ENCODE measurements at places on chromosomes 16 and 17.

DNA sequence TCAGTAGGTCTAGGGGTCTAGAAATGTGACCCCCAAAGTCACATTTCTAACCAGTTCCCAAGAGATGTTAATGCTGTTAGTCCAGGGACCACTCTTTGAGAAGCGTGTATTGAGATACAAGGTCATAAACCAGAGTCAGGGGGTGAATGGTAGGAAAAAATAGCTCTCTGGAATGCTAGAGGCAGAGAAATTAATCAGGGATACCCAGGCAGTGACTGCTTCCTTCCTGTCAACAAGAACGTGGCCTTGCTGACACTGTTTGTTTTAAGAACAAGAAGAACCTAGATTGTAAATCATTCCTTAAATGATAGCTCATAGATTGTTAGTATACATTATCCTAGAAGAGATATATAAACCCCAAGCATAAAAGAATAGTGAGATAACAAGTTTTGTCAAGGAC lies 43.8 kb downstream of the PITPNM3 start:
- DNase-seq, result no peak

GRCh38 chr17:7019839-7020519 lies 2.9 kb upstream of the BCL6B start:
- DNase-seq, result no peak

DNA sequence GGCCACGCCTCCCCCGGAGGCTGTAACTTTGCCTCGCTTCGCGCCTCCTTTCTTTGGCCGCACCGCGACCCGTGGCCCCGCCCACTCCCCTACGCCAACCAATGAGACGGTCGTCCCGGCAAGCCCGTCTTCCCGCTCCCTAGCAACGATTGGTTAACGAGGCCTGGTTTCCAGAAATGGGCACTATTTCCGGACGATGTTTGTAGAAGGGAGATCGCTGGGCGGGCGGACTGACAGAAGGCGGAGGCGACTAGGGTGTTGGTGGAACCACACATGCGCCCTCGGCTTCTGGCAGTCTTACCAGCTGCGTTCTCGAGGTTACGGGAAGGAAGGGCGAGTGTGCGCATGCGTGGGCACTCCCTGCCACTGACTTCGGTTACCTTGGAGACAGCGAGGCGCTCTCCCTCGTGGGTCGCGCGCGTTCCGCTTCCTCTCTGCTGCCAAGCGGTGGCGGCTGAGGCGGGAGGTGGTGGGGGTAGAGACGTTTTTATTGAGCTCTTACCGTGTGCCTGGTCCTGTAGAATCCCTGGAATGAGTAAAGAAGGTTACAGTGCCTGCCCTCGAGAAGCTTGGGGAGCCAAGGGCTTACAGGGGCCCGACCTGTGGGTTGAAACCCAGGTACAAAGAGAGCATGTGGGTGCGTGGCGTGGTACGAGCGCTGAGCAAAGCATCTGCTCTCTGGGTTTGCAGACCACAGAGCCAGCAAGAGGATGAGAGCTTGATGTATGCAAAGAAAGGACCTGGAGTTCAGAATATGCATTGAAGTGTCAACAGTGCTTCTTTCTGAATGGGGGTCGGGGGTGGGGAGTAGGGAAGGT lies 500 bp upstream of the MAP3K14 start:
- DNase-seq, result peak; percentile 100

DNA sequence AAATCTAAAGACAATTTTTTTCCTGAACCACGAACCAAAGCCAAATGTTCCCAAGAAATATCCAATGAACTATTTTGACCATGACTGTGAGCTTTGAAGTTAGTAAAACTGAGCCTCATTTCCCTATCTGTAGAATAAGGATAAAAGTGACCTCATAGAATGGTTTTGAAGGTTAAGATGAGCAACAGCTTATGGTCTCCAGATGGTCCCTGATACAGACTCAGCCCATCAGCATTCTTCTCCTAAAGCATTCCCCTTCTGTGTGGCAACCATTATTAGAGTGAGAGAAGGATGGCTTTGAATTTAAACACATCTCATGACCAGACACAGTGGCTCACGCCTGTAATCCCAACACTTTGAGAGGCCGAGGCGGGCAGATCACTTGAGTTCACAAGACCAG lies 70.1 kb downstream of the COPRS start:
- DNase-seq, result no peak

DNA sequence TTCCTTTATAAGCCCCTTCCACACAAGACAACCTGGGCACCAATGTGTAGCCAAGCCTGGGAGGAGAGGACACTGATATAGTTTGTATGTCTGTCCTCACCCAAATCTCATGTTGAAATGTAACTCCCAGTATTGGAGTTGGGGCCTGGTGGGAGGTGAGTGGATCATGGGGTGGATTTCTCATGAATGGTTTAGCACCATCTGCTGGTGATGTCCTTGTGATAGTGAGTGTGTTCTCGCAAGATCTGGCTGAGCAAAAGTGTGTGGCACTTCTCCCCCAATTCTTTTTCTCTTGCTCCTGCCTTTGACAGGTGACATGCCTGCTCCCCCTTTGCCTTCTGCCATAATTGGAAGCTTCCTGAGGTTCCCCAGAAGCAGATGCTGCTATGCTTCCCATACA lies 135.8 kb downstream of the USP31 start:
- no peak for DNase-seq

DNA sequence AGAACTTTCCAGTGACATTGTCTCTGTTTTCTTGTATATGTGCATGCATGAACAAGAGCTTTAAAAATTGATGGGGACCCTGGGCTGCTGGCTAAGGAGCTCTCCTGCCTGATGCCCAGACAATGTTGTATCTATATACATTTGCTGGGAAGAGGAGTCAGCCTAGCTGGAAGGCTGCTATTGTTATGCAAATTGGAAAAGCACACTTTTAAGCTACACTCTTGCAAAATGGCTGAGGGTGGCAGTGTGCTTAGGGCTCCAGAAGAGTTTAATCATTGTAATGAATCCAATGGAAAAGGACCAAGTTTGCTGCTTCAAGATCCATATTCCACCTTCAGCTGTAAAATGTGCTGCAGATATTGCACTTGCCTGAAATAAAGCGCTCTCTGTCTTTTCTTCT lies 171.8 kb downstream of the PRKCA start:
- DNase-seq, result no peak

DNA sequence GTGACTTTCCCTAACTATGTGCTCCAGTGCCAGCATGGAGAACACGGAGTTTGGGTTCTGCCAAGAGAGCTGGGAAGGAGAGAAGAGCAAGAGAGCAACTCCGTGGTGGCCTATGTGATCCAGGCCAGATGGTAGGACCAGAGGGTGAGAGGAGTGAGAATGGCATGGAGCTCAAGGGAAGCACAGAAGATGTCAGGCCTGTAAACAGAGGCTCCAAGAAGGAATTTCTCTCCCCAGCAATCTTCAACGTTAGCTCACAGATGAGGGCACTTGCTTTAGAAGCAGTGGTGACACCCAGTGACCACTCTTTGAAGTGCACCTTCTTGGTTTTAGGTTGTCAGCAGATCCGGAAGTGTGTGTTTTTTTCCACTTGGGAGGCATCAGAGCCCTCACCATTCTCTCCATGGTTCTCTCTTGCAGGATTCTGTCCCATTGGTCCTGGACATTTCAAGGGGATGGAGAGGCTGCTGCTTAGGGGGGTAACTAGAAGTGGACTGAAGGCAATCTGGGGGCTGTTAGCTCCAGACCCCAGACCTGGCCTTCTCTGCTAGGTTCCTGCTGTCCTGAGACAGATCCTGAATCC lies 18.1 kb upstream of the TMEM98 start:
- DNase-seq, result peak; percentile 57

DNA sequence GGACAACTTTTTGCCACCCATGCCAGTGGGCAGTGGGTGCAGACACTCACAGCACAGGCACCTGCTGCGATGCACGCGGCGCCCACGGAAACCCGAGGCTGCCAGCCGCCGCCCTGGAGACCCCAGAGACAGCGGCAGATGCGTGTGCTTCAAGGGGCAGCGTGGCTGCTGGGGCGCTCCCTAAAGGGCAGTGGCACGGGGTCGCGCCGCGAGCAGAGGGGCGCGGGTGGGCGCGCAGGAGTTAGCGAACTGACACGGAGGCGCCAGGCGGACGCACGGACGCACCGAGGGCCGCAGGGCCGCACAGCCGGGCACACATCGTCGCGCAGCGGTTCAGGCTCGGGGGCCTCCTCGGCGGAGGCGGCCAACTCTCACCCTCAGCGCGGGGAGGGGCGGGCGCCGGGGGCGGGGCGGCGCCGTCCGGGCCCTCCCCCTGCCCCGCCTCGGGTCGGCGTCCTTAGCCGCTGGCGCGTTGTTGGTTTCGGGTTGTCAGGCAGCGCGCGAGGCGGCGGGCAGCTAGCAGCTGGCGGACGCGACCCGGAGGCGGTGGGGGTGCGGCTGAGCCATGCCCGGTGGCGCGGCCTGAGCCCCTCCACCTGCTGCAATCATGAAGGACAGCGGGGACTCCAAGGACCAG lies at the start of gene KIF19:
KIF19 (plus strand) TSS at position 484 of the 637 bp plus-strand sequence; CDS start at position 608, 124 bp downstream.
- DNase-seq, result peak; percentile 57

GRCh38 chr16:86878236-86879080 lies 300.1 kb downstream of the FOXL1 start:
- DNase-seq, result no peak

- no peak for DNase-seq
Measured at GRCh38 chr16:57036945-57037344, 47.6 kb downstream of the NLRC5 start.

DNA sequence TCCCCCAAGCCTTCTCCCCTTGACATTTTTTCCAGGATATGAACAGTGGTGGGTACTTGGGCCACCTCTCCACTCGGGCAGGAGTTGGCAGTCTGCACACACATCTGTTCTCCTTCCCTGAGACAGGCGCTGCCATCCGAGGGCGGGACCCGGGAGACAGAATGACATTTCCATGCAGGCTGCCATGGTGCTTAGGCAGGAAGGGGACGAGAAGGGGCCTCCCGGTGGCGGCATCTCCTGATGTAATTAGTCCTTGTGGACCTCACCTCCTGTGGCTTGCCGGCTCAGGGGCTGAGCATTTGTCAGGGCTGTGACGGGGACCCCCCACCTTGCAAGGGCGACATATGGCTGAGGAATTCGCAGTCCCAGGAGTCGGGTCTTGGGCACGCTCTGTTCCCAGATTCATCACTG lies 197.2 kb downstream of the FOXL1 start:
- DNase-seq, result no peak

DNA sequence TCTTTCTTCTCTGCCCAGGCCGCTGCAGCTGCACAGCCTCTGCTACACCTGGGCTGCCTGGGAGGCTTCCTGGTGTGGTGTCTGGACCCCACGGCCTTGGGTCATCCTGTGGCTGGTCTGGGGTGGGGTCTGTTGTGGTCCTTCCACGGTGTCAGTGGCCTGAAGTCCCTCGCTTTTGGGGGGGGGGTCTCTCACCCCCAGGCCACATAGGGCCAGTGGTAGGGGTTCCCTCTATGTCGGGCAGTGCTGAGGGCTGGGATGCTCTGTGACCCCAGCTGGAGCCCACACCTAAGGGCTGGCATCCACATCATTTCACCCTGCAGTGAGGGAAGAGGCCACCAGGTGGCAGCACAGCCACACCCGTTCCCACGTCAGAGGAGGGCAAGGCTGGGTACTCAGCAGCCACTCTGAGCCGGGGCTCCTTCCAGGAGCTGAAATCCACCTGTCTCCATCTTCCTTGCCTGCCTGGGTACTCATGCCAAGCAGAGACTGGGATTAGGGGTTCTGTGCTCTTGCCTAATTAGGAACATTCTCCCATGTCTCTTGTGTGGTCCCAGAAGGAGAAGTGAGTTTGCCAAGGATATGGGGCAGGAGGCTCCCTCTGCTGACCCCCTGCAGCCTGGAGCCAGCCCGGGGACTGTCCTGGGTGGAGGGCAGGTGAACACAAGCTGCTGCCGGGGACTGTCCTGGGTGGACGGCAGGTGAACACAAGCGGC lies 13.0 kb downstream of the ENGASE start:
- peak; percentile 90 for DNase-seq

DNA sequence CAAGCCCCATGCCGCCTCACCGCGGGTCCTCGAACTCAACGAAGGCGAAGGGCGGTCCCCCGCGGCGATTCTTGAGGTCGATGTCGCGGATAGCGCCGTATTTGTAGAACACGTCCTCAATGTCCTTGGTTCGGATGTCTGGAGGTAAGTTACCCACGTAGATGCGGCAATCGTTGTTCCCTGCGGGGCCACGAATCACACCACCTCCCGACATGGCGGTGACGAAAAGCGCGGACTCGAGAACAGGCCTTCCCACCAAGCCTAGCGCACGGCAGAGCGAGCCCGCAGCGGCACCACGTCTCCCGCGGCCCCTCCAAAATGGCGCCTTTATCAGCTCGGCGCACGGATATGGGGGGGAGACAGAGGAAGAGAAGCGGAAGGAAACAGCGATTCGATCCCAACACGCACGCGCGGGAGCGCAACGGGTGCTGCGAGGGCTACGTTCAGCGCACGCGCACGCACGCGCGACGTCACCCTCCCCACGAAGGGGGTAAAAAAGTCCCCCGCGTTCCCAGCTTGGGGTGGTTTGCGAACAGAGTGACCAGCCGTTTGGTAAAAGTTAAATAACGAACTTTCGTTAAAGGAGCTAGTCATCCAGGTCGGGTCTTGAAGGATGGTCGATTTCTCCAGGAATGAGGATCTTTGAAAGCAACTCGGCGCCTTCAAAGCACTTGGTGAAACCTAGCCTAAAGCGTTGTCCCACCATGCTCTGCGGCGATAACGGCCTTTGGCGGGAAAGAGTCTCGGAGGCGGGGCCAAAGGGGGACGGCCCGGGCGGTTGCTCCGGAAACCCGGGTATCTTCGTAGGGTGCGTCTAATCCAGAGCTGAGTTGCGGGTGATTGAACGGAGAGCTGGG lies at the start of gene SRSF1:
SRSF1 (minus strand) TSS at position 323 of the 857 bp plus-strand sequence; CDS start at position 214, 109 bp downstream.
- DNase-seq, result peak; percentile 99

- DNase-seq, result no peak
Measured at GRCh38 chr16:30491744-30492308, 19.3 kb downstream of the ITGAL start.

DNA sequence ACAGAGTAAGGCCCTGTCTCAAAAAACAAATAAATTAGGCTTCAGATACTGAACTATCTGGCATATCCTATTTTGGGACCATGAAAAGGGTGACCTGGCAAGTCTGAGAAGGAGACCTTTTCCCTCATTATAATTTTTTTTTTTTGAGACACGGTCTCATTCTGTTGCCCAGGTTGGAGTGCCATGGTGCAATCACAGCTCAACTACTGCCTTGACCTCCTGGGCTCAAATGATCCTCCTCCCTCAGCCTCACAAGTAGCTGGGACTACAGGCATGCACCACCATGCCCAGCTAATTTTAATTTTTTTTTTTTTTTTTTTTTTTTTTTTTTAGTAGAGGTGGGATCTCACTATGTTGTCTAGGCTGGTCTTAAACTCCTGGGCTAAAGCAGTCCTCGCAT lies 37.3 kb downstream of the PLCG2 start:
- no peak for DNase-seq

DNA sequence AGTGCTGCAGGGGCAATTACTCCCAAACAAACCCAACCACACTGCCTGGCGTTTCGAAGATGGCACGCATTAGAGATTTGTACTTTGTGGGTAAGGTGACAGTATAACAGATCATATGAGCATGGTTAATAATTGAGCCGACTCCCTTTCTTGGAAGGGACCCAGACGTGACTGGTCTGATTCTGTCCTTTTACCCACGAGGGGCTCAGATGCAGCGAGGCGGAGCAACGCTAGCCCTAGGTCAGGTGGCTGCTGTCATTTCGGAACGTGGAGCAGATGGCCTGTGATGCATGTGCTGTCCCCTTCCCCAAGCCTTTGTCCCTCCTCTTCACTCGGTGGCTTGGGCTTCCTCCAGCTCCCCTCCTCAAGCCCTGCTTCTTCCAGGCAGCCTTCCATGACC lies 84.2 kb downstream of the SNX29 start:
- no peak for DNase-seq

GRCh38 chr16:48430890-48431289 lies 45.7 kb upstream of the SIAH1 start:
- no peak for DNase-seq
